ENCODE measurements at places on chromosomes 2 and 18.

DNA sequence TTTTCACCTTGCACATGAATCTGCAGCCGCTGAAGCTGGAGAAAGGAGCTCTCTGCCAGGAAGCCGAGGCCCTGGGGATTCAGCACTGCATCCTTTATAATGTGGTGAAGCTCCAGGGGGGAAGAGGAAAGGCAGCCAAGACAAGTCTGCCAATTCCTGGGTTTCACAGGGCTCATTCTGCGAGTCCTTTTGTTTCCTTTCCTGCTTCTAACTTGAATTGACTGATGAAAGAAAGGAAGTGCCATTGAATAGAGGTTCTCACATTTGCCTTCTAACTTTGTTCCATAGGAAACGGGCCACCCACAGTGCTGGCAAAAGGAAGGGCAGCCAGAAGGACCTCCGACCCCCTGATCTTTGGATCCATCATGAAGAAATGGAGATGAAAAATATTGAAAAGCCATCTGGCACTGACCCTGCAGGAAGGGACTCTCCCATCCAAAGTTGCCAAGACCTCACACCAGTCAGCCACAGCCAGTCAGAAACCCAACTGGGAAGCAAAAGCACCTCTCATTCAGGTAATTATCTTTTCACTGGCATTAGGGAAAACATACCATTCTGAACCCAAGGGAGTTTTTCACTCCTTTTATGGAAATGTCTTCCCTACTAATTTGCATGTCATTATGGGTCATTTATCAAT, 765.4 kb downstream of the MBD2 start:
- DNase-seq = no peak

DNA sequence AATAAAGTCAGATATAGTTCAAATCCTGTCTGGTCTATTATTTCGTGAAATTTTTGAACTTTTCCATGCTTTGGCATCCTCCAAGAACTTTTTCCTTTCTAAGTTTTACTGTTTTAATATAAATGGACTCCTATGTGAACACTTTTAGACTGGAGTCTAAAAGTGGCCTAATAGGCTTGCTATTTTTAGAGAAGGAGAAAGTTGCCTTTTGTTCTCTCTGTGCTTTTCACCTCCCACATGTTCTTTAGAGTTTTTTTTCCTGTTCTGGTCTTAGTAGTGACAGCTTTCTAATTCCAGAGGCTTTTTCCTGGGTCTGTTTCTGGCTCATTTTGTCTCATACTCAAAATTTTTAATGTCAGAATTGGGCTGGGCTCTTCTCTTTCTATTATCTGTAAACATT, 72.2 kb downstream of the ADAM23 start:
- DNase-seq = no peak

GRCh38 chr18:69127873-69128500, 272.7 kb upstream of the DOK6 start:
- no peak for DNase-seq

DNA sequence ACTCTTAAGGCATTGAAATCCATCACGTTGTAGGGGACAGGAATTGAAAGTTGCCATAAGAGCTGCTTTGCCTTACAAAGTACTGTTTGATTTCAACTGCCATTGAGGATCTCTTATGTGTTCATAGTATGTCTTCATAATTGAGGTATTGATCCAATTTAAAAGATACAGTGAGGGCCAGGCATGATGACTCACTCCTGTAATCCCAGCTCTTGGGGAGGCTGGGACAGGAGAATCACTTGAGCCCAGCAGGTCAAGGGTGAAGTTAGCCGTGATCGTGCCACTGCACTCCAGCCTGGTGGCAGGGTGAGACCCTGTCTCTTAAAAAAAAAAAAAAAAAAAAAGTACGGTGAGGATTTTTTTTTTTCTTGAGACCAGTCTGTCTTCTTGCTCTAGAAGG, 91.7 kb upstream of the EML6 start:
- no peak for DNase-seq

GRCh38 chr18:8116341-8117005, 492.8 kb upstream of the RAB12 start:
- DNase-seq = no peak

GRCh38 chr2:169693360-169693759, 845 bp downstream of the CFAP210 start:
- peak; percentile 11 for DNase-seq

DNA sequence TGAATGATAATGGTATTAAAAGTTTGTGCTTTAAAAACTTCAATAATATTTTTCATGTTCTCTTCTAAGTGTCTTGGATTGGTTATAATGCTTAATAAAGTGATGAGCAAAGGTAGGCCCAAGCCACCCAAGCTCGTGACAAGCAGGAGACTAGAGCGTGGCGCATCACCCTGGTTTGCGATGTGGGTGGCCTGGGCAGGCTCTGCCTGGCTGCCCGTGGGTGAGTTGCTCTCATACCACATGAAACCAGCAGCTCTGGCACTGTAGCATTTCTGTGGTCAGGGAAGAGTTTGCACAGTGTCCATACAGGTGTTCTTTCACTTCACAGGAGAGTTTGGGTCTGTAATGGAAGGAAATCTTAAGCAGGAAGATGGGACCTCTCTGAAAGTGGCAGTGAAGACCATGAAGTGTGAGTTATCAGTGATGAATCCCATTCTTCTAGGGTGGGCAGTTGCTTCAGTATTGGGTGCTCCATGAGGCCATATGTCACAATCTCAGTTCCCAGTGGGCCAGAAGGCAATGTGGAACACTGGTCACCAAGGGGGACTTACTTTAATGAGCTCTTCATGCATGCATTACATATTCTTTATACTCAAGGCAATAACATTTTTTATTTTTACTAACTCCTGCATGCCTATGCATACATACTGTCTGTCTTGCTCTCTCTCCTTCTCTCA, 51.4 kb upstream of the TMEM87B start:
- no peak for DNase-seq

DNA sequence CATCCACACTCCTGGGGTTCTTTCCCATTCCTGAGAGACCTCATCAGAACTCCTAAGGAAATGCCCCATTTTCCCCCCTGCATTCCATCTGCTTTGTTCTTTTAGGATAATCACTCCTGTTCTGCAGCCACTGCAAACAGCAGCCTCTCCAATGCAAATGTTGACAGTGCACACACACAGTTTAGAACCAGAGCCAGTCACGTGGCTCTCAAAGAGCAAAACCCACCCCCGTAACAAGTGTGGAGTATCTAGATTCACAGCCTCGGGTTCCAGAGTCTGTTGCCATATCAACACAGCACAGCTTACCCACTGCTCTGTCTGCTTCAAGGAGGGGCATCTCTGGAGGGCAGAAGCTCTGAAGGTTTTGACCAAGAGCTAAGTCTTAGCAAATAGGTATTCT, 180.0 kb downstream of the NAPG start:
- DNase-seq = no peak

GRCh38 chr18:36386150-36386920, 88.8 kb downstream of the FHOD3 start:
- no peak for DNase-seq

- no peak for DNase-seq
Observed at GRCh38 chr2:76307495-76307894, 596.8 kb upstream of the GCFC2 start.

GRCh38 chr2:195181059-195181705, 475.8 kb upstream of the SLC39A10 start:
- no peak for DNase-seq

DNA sequence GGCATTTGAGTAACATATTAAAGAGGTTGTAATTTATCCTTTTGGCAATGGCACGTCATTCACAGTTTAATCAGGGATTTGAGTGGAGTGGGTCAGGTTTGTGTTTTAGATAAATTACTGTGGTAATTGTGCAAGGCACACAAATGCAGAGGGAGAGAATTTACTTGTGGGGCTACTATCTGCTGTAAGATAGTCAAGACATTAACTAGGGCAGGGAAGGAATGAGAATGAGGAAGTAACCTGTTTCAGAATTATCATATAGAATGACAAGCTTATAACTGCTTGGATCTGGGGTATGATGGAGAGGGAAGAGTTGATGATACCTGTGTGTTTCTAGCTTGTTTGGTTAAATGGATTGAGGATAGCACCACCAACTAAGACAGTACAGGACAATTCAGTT, 58.9 kb upstream of the ZSWIM2 start:
- no peak for DNase-seq

DNA sequence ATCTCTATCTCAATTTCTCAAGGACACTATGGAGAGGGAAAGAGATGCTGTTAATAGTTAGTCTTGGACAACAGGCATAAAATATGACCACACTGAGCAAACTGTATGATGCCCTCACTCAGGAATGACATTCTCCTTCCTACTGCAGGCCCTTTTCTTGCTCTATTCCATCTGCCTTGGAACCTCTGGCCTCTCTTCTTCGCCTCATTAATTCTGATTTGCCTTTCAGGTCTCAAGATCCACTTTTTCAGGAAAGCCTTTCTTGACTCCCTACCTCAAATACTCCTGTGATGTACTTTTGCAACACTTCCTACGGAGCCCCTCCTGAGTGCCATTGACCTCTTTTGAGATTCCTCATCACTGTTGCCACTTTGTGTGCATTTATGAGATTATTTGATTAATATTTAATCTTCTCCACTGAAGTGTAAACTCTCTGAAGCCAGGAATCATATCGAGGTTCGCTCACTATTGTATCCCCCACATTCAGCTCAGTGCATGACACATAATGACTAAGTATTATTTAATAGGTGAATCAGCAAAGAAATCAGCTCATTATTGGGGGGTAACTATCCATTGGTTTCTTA, 21.3 kb upstream of the SPP2 start:
- no peak for DNase-seq

DNA sequence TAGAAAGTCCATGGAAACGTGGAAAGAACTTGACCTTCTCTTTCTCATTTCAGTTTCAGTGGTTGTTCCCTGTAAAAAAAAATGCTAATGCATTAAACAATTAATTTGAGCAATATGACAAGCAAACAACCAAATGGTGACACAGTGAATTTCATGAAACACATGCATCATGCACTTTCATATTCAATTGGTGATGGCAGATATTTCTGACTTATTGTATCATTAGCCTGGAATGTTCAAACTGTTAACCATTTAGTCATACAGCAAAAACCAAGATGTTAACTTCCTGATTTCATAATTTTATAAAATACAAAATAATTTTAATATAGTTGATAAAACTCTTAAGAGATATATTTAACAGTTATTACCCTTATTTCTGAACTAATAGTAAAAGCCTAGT, 85.5 kb downstream of the SCN1A start:
- DNase-seq = no peak

GRCh38 chr2:198657512-198658121, 800.1 kb downstream of the SATB2 start:
- DNase-seq = no peak

DNA sequence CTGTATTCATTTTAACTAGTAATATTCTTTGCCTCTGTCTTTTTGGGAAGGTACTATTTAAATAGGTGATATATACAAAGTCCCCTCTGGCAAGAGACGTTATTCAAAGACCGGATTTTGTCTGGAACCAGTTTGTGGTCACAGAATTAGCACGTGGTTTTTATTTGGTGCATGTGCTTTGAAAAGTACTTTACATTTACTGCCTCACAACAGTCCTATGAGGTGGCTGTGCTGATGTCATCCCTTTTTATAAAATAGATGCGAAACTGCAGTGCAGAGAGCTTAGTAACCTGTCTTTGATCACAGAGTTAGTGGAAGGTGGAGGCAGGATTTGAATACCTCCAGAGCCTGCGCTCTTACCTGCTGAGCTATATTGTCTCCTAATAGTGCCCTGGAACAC, 4.0 kb downstream of the LPIN1 start:
- no peak for DNase-seq

- DNase-seq = no peak
Observed at GRCh38 chr18:75714766-75715165, 287.3 kb upstream of the SMIM21 start.

GRCh38 chr18:46910856-46911255, 6.5 kb downstream of the PIAS2 start:
- no peak for DNase-seq

DNA sequence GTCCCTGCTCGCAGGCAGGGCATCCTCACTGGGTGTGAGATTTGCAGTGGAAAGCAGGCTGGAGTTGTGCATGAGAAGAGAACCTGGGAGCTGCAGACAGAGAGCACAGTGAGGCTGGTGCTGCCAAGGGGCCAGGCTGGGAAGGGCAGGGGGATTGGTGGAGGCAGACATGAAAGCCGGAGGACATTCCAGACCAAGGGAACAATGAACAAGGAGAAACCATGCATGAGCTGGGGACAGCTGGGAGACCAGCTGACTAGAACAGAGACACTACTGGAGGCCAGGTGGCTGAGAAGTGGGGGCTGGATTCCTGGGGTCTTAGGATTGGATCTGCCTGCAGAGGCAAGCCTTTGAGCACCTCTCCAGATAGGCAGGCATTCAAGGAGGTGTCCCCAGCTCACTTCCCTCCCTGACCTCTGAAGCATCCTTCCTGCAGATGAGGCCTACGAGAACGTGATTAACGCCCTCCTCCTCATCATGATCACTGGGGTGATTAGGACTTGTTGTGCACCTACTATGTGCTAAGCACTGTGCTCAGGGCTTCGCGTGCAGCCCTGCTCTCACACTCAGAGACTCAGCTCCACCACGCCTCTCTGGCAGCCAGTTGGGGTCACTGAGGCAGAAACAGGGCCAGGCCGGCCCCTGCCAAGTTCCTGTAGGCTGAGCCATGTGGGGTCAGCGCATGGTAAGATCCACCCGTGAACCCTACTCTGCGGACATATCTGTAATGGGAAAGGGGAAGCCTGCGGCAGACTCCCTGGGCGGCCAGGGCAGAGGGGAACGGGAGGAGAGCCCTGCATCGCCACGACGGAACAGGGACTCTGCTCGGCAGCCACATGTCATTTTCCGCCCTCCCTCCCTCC, 74.8 kb upstream of the SLC66A3 start:
- DNase-seq = no peak

- DNase-seq = no peak
Observed at GRCh38 chr2:206802654-206803514, 37.5 kb downstream of the FASTKD2 start.

GRCh38 chr2:240904216-240905175, 1.6 kb upstream of the CROCC2 start:
- DNase-seq = no peak

DNA sequence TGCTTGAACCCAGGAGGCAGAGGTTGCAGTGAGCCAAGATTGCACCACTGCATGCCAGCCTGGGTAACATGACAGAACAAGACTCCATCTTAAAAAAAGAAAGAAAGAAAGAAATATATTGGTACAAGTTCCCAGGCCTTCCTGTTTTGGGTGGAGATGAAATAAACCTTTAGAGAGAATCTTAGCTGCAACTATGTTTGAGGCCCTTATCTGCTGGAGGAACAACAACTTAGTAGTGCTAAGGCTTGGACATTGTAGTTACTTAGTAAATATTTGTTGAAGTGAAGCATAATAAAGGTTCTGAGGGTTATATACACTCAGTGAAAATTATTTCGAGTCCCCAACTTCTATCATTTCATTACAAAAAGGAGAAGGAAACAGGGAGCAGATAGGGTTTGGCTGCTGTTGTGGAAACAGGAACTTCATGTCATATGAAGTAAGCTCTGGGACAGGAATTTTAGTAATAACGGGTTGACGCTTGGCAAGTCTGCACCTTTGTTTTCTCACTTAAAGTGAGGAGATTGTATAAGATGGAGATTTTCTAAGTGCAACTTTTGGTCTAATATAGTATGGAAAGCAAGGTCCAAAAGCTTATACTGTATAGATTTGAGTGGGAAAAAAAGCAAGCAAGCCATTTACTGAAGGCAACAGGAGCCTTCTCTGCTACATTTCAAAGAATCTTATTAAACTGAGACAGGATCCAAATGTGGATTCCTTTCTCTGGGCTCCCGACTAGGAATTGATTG, 40.0 kb upstream of the AGPS start:
- DNase-seq = no peak
